Hepatic stellate cell (primary cell): ENCODE measurements at places on chromosomes 13 and 19.

DNA sequence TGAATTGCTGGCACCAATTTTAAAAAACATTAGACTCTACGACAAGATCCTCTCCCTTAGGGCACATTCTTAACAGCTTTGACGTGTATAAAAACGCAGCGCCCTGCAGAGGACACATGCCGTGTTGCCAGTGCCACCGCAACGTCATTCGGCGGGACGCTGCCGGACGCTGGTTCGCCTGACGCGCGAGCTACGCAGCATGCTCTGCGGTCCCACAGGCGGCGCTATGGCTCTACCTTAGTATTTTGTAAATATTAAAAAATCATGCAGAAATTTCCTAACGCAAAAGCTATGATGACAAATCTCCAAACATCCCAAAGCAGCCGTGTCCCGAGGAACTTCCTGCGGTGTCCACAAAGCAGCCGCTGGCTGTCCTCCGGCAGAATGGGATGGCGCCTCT, 4.2 kb upstream of the ADPRHL1 start:
- no peak for DNase-seq

DNA sequence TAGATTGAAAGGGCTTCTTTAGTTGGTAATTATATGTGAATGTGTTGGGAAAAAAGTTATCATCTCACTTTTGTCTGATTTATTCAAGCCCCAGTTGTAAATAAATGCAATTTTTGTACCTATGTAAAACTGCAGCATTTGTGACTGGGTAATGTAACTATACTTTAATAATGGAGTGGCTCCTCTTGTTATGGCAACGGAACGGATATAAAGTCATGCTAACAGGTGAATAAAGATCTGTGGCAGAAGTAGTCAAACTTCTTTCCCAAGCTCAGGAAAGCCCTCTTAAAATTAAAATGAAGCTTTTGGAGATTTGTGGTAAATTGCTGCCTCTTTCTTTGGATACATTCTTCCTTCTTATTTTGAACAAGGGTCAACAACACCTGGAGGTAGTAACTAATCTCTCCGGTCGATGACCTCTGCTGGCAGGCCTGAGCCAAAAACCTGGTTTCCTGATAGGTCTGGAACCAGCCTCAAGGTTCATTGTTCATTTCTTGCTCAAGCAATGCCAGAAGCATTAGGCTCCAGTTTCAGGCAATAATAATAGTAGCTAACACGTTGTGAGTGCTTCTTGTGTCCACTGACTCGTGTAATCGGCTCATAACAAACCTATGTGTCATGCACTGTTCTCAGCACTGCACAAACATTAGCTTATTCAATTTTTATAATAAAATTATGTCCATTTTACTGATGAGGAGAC, 313.4 kb upstream of the DACH1 start:
- no peak for DNase-seq

DNA sequence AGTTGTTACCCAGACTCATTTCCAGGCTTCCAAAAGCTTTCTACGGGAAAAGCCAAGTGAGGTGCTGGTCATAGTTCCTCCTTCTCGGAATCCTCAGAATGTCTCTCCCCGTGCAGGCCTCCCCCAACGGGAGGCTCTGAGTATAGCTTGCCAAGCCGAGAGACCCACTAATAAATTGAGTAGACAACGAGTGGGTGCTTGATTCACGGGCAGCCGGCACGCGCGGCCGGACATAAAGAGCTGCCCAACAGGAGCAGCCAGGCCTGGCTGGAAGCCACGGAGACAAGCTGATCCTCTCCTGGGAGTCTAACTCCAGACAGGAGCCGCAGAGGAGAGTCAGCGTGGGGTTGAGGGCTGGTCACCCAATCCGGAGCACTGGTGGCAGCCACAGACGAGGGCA, 43.4 kb upstream of the MEDAG start:
- DNase-seq: no peak

GRCh38 chr19:459724-460511, 915 bp downstream of the SHC2 start:
- peak; percentile 61 for DNase-seq

DNA sequence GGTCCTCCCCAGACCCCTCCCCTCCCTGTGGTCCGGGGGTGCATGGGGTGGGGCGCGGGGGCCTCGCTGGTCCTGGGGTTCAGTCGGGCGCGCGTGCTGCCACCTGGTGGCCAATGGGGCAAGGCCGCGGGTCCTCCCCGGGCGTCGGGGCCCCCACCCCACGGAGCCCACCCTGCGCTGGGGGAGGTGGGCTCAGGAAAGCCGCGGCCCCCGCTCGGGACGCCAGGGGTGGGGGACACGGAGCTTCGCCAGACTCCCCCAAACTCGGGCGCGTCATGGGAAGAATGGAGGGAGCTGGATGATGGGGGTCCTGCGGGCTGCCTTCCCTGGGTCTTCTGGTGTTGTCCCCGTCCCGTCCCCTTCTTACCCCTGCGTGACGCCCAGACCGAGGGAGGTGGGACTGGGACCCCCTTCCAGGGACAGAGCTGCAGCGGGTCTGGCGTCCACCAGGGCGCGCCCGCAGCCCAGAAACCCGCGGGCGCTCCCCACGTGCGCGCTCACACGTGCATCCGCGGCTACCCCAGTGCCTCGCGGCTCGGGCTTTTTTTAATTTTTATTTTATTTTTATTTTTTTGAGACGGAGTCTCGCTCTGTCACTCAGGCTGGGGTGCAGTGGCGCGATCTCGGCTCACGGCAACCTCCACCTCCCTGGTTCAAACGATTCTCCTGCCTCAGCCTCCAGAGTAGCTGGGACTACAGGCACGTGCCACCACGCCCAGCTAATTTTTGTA, 19.8 kb upstream of the TCF3 start:
- peak; percentile 77 for DNase-seq

DNA sequence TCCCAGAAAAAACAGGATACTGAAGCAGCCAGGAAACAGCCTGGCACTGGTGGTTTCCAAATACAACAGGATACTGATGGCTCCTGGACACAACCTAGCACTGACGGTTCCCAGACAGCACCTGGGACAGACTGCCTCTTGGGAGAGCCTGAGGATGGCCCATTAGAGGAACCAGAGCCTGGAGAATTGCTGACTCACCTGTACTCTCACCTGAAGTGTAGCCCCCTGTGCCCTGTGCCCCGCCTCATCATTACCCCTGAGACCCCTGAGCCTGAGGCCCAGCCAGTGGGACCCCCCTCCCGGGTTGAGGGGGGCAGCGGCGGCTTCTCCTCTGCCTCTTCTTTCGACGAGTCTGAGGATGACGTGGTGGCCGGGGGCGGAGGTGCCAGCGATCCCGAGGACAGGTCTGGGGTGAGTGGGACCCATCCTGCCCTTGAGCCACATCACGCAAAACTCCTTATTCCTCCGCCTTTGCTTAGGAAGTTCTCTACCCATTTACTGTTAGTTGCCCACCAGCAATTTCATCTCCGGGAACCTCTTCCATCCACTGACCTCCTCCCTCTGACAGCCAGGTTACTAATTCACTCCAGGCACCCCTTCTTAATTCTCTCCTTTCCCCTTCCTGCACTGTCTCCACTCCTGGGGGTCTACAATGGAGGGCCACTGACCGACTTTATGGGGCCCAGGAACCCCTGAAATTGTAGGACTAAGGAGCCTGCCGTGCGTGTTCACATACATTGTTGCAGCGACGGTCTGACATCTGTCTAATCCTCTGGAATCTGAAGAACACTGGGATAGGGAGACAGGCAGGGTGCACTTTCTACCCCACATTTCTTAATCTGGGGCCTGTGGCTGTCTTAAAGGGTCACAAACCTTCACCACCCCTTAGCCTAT, 1.2 kb downstream of the ITPKC start:
- no peak for DNase-seq

DNA sequence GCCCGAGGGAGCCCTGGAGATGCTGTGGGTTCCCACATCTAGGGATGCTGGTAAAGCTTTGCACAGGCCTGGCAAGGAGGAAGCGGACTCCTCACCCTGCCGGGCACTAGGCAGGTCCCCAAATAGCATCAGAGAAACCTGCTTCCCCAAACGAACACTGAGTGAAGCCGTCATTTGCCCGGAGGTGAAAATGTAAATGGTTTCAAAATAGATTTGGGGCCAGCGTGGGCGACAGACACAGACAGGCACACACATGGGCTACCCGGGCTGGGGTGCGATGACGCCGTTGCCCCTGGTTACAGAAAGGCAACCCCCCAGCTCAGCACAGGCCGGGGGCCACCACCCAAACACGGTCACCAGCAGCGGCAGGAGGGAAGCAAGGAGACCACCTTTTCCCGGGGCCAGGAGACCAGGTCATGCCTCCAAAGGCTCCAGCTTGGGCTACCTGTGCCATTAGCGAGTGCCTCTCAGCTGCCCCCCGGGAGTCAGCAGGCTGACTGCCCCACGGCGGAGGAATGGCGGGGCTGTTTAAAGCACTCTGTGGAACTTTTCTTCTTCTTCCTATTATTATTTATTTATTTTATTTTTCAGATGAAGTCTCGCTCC, 47.5 kb upstream of the NDUFS7 start:
- DNase-seq: no peak

- DNase-seq: peak; percentile 98
Measured at GRCh38 chr19:4057931-4058692, 8.6 kb downstream of the ZBTB7A start.
